ENCODE measurements at places on chromosomes 7 and 10.
A peak's percentile ranks its signal among the peaks of the same experiment; 100 is the strongest.

DNA sequence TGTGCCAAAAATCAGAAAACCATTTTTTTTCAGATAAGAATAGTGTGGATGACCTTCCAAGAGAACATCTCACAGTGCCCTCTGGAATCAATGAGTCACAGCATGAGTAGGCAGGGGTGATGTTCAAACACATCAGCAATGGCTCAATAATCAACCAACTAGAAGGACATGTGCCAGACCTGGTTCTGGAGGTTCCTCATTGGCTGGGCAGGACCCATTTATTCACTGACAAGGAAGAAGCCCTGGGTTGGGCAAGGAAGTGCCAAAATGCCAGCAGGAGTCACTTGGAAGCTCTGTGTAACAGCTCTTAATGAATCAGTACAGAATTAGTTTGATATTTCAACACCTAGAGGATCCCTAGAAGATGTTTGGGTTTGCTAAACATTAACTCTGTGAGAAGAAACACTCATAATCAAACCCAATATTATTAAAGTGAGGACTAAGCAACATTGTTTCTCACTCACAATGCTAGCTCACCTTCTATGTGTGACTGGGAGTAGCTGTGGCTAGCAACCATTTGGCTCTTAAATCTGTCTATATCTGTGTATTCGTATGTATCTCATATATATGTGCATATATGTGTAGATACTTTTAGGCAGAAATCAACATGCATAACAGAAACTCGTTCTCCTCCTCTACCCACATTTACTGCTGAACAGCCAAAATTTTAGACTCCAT, 72.3 kb upstream of the APBB1IP start:
- no peak overlapping the region for H3K4me3 ChIP-seq
- H3K27me3 ChIP-seq: peaks cover under 1% of the 10 kb centered on the region
- H3K36me3 ChIP-seq: no peaks in the 10 kb centered on the region
- H3K27ac ChIP-seq: no peak overlapping the region
- H3K4me1 ChIP-seq: no peaks in the 10 kb centered on the region
- no peak for DNase-seq

DNA sequence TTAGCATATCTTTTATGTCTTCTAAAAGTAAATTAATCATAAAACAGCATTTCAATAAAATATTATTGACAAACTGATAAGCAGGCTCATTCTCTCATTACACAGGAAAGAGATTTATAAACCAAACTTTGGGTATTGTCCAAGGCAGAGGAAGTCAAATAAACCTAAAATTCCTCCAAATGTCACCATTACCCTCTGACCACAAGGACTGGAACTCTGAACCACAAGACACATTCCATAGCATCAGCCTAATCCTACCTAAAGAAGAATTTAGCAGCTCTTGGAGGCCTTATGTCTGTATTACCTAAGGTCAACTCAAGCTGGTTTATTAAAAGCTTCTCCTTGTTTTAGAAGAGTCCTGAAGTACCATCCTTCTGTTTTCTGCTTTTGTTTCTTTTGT, 82.4 kb upstream of the SLC13A1 start:
- no peaks in the 10 kb centered on the region for H3K4me1 ChIP-seq
- H3K4me3 ChIP-seq: no peak overlapping the region

- H3K27me3 ChIP-seq: peaks cover 3% of the 10 kb centered on the region
- peaks cover 31% of the 10 kb centered on the region for H3K36me3 ChIP-seq
- DNase-seq: no peak
- H3K4me1 ChIP-seq: no peaks in the 10 kb centered on the region
Observed at GRCh38 chr7:77664715-77665114, 31.5 kb upstream of the RSBN1L start.

GRCh38 chr7:91880413-91881241, at the start of gene MTERF1:
MTERF1 (minus strand) TSS chr7:91880702; CDS start chr7:91880083, 619 bp downstream.
- H3K27ac ChIP-seq: peak within 1 kb of the TSS; percentile 99
- peak within 1 kb of the TSS; percentile 100 for H3K4me3 ChIP-seq
- peaks cover 2% of the 10 kb centered on the region for H3K36me3 ChIP-seq

GRCh38 chr10:127942811-127943210, 35.9 kb downstream of the PTPRE start:
- peaks cover 74% of the 10 kb centered on the region for H3K4me1 ChIP-seq
- H3K27ac ChIP-seq: peak overlapping the region; percentile 91
- peaks cover 20% of the 10 kb centered on the region for H3K27me3 ChIP-seq

DNA sequence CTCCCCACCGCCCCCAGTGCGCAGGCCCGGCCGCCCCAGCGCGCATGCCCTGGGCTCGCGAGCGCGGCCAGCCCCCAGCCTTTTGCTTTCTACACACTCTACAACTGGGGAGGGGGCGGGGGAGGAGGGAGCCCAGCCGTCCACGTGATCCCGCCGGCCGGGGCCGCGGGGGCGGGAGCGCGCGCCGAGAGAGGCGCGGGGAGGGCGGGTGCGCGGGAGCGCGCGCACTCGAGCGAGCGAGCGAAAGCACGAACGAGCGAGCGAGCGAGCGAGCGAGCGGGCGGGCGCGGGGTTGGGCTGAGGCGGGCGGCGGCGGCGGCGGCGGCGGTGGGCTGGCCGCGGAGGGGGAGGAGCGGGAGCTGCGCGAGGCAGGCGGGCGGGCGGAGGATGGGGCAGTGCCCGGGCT, at the start of gene AUTS2:
TSS of gene AUTS2 (plus strand) at position 395 of the 406 bp plus-strand sequence. CDS start 1,179 bp downstream, outside the sequence.
- H3K36me3 ChIP-seq: peaks cover 4% of the 10 kb centered on the region
- H3K27ac ChIP-seq: no peak within 1 kb of the TSS
- peaks cover 11% of the 10 kb centered on the region for H3K4me1 ChIP-seq
- H3K4me3 ChIP-seq: peak within 1 kb of the TSS; percentile 99

- H3K4me1 ChIP-seq: no peaks in the 10 kb centered on the region
- H3K36me3 ChIP-seq: no peaks in the 10 kb centered on the region
- no peak overlapping the region for H3K27ac ChIP-seq
- no peak overlapping the region for H3K4me3 ChIP-seq
- H3K27me3 ChIP-seq: no peaks in the 10 kb centered on the region
Observed at GRCh38 chr10:96025566-96025965, 17.8 kb upstream of the CCNJ start.

GRCh38 chr10:11150231-11150731, 132.6 kb downstream of the CELF2 start:
- H3K4me3 ChIP-seq: no peak overlapping the region
- H3K36me3 ChIP-seq: no peaks in the 10 kb centered on the region
- no peak for DNase-seq

- H3K27me3 ChIP-seq: peaks cover 2% of the 10 kb centered on the region
- H3K4me1 ChIP-seq: peaks cover 11% of the 10 kb centered on the region
- H3K27ac ChIP-seq: no peak overlapping the region
- DNase-seq: no peak
Observed at GRCh38 chr7:18387191-18387735, 108.3 kb upstream of the HDAC9 start.

DNA sequence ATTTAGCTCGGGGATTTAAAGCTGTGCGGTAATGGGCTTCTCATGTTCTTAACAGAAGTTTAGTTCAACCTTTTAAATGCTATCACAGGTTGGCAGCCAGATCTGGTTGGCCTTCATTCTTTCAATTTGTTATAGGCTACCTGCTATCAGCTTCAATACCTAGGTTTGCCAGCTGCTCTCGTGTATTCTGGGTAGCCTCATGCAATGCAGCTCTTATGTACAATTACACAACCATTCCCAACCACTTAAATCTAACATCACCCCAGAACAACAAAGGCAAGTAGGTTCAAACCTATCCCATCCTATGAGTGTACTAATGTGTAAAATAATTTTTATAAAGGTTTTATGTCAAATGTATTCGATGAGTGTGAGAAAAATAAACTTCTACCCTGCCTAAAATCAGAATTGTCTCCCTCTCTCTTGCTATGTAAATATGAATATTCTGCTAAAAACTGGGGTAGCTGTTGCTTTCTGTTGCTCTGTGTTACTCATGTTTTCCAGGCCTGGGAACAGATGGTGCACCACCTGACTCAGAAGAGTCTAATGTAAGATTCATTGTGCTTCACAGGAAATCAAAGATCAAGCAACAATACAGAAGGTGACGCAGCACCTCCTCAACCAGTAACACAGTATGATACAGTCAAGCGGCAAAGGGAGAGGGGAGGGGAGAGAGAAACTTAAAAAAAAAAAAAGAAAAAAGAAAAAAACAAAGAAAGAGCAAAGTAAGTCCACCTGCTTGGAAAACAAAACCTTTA, 188.6 kb downstream of the ETV1 start:
- peaks cover 6% of the 10 kb centered on the region for H3K4me1 ChIP-seq
- H3K4me3 ChIP-seq: no peak overlapping the region
- no peak for DNase-seq
- peaks cover 2% of the 10 kb centered on the region for H3K27me3 ChIP-seq
- H3K36me3 ChIP-seq: no peaks in the 10 kb centered on the region

- no peak overlapping the region for H3K27ac ChIP-seq
- H3K4me1 ChIP-seq: no peaks in the 10 kb centered on the region
- peaks cover 1% of the 10 kb centered on the region for H3K27me3 ChIP-seq
- DNase-seq: no peak
- H3K4me3 ChIP-seq: no peak overlapping the region
- no peaks in the 10 kb centered on the region for H3K36me3 ChIP-seq
Observed at GRCh38 chr10:33749790-33750189, 415.3 kb upstream of the NRP1 start.

DNA sequence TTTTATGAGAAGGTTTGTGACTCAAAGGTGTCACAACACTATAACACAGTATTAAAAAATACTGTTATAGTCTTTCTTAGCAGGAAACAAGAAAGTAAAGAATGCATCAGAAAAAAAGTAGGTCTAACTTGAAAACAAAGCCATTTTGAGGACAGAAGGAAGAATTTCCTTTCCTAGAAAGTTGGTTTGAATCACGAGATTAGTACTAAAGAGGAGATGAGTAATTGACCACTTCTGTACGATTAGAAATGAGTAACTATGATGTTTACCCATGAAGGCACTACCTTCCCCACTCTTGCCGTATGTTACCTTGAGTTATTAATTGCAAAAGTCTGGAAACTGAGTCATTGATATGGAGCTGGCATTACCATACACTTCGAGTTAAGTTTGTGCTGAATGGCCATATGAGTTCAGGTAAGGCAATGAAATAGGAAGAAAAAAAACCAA, 65.2 kb downstream of the FAM185A start:
- no peak overlapping the region for H3K4me3 ChIP-seq
- no peaks in the 10 kb centered on the region for H3K36me3 ChIP-seq
- H3K27ac ChIP-seq: no peak overlapping the region
- peaks cover 3% of the 10 kb centered on the region for H3K27me3 ChIP-seq
- DNase-seq: no peak

DNA sequence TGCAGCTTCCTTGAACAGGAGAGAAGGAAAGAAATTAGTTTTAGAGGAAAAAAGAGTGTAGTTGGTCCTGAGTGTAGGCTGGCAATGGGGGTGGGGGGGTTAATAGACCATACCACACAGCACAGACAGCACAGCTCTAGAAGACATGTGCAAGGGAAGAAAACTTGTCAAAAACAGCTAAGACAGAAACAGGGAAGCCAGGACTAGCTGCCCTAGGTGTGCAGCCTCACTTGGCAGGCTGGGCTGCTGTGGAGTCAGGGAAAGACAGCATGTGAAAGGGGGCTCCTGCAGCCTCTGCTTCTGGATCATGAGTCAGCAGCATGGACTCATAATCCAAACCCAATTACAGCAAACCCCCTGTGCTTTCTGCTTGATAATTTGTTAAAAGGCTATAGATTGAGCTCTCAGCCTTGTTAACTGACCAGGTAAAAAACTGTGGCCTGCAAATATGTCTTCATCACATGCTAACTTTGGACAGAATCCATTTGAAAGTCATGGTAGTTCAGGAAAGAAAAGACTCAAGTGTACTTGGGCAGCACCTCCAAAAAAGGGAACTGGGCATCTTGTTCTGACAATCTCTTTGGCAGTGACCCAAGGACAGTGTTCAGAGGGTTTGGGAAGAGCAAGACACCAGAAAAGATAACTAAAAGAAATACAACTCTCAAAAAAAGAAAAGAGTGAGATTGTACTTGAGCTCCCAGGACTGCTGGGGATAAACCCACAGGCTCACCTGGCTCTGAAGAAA, 142.2 kb upstream of the VWC2 start:
- H3K27ac ChIP-seq: no peak overlapping the region
- no peak for DNase-seq
- H3K4me1 ChIP-seq: peaks cover 5% of the 10 kb centered on the region
- H3K36me3 ChIP-seq: no peaks in the 10 kb centered on the region
- H3K4me3 ChIP-seq: no peak overlapping the region

GRCh38 chr7:133703547-133703946, 423.6 kb upstream of the LRGUK start:
- H3K4me3 ChIP-seq: no peak overlapping the region
- H3K4me1 ChIP-seq: no peaks in the 10 kb centered on the region
- no peaks in the 10 kb centered on the region for H3K36me3 ChIP-seq
- H3K27me3 ChIP-seq: no peaks in the 10 kb centered on the region
- H3K27ac ChIP-seq: no peak overlapping the region

DNA sequence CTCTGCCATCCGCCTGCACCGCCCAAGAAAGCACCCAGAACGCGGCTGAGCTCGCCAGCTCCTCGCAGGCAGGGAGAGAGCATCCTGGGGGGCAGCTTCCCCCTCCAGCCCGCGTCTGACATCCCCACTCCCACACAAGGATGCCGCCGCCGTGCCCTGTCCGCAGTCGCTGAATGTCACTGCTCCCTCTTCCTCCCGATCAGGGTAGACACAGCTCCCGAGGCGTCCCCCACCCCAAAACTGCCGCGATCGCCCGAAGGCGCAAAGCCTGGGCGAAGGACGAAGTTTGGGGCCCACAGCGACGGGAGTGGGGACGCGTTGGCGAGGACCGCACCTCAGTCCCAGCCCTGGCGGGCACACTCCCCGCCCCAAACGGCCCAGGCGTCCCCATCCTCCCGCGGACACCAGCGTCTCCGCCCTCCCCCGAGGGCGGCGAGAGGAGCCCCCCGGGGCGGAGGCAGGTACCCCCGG, 1.5 kb upstream of the KAT6B start:
- no peak overlapping the region for H3K27ac ChIP-seq
- peak overlapping the region; percentile 87 for H3K4me3 ChIP-seq
- peaks cover 9% of the 10 kb centered on the region for H3K27me3 ChIP-seq
- peak; percentile 34 for DNase-seq

GRCh38 chr10:99442394-99442793, 12.0 kb upstream of the GOT1 start:
- peaks cover 3% of the 10 kb centered on the region for H3K4me1 ChIP-seq
- H3K36me3 ChIP-seq: no peaks in the 10 kb centered on the region
- DNase-seq: no peak

DNA sequence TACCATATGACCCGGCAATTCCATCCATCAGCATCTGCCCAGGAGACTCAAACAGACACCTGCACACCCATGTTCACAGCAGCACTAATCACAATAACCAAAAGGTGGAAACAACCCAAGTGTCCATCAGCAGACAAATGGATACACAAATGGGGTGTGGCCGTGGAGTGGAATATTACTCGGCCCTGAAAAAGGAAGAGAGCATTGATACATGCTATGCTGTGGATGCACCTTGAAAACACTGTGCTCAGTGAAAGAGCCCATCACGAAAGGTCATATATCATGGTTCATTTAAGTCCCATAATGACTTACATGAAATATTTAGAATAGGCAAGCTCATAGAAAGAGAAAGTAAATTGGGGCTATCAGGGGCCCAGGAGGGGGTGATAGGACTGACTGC, 57.5 kb upstream of the DNAAF5 start:
- no peaks in the 10 kb centered on the region for H3K4me1 ChIP-seq
- H3K4me3 ChIP-seq: no peak overlapping the region
- no peak for DNase-seq

GRCh38 chr10:64863836-64864235, 1342.6 kb downstream of the REEP3 start:
- no peaks in the 10 kb centered on the region for H3K27me3 ChIP-seq
- no peak for DNase-seq
- H3K4me3 ChIP-seq: no peak overlapping the region
- peaks cover 22% of the 10 kb centered on the region for H3K4me1 ChIP-seq

Measured in endothelial cell (in vitro differentiated cells).